NCI-H187 (cell line): ENCODE measurements at places on chromosomes 1 and 21.
A peak's percentile ranks its signal among the peaks of the same experiment; 100 is the strongest.

GRCh38 chr1:10626791-10627410 is 152.2 kb downstream of the PEX14 start:
- DNase-seq: no peak

DNA sequence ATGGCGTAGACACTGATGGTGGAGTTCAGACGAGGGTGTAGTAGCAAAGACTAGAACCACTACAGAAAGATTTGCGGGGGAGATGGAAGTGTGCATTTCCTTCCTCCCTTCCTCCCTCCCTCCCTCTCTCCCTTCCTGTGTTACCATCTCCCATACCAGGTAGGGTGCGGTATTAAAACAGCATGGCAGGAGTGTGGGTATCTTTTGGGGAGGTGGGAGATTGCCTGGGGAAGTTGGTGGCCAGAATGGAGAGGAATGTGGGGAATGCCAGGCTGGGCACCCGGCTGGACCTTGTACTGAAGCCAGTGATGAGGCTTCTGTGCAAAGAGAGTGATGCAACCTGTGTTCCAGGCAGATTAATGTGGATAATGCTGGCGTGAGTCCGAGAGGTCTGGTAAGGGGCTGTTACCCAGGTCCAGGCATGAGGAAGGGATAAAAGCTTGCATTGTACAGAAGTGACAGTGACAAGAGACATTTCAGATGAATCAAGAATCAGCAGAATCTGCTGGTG is 30.3 kb upstream of the PPP2R5A start:
- DNase-seq: no peak

- no peak for DNase-seq
These were observed 11.7 kb upstream of the EPHA2 start for GRCh38 chr1:16167331-16168143.

DNA sequence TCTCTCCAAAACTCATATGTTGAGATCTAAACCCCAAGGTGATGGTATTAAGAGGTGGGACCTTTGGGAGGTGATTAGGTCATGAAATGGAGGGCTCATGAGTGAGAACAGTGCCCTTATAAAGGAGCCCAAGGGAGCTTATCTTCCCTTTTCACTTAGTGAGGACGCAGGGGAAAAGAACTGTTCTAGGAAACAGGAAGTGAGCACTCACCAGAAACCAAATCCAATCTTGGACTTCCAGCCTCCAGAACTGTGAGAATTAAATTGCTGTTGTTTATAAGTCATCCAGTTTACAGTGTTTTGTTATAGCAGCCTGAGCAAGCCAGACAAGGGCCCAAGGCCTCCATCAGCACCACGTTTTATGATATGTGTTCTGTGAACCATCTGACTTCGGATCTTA is 60.3 kb upstream of the LRRC8D start:
- DNase-seq: no peak

- DNase-seq: no peak
These were observed 238.2 kb upstream of the KCNK2 start for GRCh38 chr1:214844319-214844718.

DNA sequence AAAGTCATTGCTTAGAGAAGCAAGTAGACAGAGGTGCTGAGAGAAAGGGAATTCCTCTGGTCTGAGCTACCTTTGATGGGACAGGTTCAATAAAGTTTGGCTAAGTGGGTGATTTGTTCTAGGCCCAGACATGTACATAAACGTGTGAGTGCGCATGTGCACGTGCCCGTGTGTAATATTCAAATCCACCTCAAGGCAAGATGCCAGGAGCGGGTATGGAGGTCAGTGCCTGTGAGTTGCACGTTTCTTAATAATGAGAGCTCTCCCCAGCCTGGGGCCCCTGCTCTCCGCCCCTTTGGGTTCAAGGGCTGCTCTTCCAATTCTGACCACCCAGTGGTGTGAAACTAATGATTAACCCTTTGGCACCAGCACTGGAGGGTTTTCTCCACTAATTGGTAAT is 53.8 kb upstream of the LMO4 start:
- no peak for DNase-seq

DNA sequence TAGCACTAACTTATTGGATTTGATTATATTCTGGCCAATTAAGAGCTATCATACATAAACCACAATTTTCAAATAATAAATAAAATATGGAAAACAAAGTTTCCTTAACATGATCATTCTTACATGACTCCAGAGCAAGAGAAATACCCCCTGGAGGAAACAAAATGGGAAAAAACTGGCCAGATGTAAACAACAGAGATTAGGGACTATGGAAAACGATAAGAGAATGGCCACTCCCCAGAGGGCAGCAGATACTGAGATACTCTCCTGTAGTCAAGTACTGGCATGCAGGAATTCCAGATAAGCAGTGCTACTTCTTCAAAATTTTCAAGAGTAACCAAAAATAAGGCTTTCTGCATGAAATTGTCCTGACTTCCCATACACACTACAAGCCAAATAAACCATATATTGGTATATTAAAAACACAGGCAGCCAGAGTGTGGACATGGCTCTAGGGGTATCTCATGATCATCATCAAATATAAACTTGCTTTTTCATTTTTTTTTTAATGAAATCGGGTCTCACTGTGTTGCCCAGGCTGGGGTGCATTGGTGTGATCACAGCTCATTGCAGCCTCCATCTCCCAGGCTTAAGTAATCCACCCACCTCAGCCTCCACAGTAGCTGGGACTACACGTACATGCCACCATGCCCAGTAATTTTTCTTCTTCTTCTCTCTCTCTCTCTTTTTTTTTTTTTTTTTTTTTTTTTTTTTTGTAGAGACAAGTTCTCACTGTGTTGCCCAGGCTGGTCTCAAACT is 118.5 kb downstream of the EIF4G3 start:
- DNase-seq: no peak

DNA sequence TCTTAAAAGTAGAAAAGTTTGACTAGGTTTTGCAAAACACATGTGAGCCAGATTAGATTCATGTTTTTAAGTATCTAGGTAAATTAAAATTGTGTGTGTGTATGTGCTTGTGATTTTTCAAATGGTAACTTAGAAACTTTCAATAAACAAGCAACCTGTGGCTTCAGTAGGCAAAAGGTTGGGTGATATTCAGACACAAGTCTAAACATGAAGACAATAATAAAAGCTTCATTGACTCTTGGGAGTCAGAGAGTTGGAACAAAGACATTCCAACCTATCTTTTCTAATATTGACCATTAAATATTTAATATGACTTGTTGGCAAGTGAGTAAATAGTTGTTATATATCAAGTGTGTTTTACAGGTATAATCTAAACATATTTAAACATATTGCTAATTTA is 1049.6 kb upstream of the ADGRL4 start:
- no peak for DNase-seq

- no peak for DNase-seq
These were observed 148.9 kb upstream of the IRF2BP2 start for GRCh38 chr1:234758851-234759250.

GRCh38 chr1:195200772-195201171 is 1407.5 kb downstream of the KCNT2 start:
- DNase-seq: no peak

DNA sequence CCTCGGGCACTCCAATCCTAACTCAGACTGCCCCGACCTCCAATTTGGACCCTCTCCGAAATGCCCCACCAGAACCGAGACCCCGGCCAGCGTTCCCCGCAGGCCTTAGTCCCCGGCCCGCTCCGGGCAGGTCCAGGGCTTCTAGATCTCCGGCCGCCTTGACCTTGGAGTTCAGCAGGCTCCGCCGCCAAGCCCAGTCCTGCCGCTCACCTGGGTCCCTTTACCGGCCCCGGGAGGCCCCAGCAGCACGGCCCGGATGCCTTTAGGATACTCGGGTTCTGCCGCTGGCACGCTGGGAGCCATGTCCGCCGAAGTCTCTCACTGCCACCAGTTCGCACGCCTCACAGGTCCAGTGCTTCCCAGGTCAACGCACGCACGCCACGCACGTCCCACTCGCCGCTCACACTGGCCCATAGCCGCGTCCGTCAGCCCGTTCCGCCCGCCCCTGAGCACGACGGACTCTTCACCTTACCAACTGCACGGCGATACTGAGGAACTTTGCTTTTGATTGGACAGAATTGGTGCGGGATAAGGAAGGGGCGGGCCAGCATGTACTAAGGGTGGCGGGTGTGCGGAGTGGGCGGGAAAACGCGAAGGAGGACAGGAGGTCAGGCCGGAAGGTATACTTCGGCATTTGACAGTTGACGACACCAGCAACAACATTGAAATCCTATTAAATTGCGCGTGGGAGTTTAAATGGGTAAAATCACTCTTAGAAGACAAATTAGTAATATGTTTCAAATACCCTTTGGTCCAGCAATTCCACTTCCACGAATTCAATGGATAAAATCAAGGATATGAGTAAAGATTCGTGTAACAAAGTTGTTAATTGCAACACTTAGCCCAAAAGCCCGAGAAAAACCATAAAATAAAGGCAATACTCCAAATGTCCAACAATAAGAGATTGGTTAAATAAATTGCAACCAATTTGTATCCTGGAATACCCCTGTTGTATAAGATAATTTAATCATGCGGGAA is at the start of gene AK2:
Gene AK2, minus strand, starts transcription at position 358 of the 978 bp plus-strand sequence. Its CDS starts 55 bp downstream, at position 303.
- DNase-seq: peak; percentile 92

GRCh38 chr1:240091614-240092300 is at the start of gene FMN2:
Gene FMN2 (plus strand): TSS chr1:240091883. CDS start chr1:240092110, 227 bp downstream.
- peak; percentile 49 for DNase-seq

GRCh38 chr1:58726581-58726980 is 26.7 kb upstream of the MYSM1 start:
- DNase-seq: no peak

GRCh38 chr21:43188592-43189210 is 19.9 kb downstream of the CRYAA start:
- no peak for DNase-seq

- no peak for DNase-seq
These were observed 1.8 kb downstream of the OSBPL9 start for GRCh38 chr1:51618715-51619114.
